ENCODE measurements at places on chromosomes 2 and 18.

DNA sequence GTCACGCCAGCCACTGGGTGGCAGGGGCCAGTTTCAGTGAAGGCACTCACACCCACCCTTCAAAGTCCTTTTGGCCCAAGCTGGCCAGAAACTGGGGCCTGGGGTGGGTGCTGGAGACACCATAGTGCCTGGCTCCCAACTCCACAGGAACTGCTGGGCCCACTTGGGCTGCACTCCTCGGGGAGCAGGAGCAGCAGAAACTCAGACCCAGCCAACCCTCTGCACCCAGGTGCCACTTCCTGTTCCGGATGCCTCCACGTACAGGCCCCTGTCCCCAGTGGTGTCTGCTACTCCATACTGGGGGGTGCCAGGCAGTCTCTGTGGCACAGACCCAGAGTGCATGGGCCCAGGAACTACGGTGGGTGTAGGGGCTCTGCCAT lies 42.5 kb upstream of the ZNF519 start:
- no peak for DNase-seq

DNA sequence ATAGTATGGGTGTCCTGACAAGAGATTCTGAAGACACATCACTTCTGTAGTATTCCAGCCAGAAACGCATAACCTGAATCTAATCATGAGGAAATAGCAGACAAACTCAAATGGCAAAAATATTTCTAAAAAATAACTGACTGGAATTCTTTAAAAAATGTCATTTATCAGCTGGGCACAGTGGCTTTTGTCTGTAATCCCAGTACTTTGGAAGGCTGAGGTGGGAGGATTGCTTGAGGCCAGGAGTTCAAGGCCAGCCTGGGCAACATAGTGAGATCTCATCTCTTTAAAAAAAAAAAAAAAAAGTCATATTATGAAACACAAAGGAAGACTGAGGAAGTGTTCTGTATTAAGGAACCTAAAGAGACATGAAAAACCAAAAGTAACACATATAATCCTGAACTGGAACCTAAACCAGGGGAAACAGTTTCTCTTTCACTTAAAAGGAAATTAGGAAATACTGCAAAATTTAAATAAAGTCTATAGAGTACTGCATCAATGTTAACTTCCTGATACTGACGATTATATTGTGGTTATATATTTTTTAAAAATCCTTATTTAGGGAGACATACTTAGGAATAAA lies 29.9 kb downstream of the SESTD1 start:
- DNase-seq, result no peak

GRCh38 chr2:31207790-31208189 lies 9.5 kb downstream of the CAPN14 start:
- no peak for DNase-seq

DNA sequence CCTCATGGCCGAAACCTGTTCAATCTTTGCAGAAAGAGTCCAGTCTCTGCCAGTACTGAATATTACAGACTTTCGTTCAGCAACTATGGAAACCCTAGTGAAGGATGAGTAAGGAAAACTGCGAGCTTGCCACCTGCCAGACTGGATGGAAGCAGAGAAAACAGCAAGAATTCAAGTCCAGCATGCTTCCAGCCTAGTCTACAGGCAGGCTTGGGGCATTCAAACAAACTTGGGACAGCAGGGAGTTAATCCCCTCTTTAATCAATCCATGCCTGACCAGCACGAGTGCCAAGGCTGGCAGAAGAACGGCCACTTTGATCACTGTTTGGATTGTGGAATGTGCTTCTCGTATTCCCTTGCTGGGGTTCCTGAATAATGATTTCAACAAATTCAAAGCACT lies 145.2 kb downstream of the EPHA4 start:
- no peak for DNase-seq

DNA sequence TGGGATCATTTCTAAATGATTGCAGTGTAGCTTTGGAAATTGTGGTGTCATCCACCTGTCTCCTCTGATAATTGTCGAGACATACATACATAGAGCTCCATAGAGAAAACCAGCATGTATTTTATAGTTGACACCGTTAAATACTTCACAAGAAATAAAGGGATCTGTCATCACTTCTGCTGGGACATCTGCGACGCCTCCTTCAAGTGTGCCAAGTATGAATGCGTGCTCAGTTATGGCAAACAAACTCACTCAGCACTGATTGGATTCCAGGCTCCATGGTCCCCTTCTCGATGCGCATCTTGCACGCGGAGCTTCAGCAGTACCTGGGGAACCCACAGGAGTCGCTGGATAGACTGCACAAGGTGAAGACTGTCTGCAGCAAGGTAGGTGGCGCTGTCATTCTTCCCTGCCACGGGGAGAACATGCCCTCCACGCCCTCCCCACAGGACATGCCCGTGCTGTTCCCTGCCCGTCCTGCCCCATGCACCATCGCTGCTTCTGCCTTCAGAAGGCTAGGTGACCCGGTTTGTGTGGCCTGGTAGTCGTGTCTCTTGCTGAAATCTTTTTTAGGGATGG lies 64.1 kb downstream of the TRAPPC12 start:
- no peak for DNase-seq

Data from stimulated activated CD8-positive, alpha-beta memory T cell treated with anti-CD3 and anti-CD28 coated beads, Interleukin-15, amount 100 ng/mL, for 1 hour (primary cell).